ENCODE measurements at places on chromosomes 5 and 9.

DNA sequence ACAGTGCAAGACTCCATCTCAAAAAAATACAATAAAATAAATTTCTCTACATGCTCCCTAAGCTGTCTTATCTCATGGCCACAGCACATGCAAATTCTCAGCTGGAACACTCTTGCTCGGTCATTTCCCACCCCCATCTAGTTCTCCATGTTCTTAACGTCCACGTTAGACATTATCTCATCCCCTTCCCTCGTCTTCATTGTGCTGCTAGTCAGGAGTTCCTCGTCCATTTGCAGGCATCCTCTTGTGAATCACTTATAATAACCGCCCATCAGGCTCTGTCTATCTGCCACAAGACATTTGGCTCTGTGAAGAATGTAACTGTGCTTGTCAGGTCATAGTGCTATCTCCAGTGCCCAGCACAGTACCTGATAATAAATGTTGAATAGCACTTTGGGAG, 32.9 kb upstream of the GOLGA1 start:
- DNase-seq = no peak

DNA sequence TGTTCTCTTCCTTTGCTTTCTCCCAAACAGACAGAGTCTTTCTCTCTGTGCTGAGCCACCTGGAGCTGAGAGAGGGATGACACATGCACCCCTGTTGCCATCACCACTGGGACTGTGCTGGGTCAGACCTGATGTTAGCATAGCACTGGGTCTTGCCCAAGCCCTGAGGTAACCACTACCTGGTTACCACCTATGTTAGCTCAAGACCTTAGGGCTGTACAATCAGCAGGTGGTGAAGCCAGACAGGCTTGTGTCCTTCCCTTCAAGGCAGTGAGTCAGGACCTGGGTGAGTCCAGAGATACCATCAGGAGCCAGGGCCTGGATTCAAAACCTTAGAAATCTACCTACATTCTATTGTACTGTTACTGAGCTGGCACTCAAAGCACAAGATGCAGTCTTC, 32.1 kb downstream of the FST start:
- DNase-seq = no peak

GRCh38 chr9:81207651-81208050, 481.7 kb downstream of the TLE1 start:
- DNase-seq = no peak

DNA sequence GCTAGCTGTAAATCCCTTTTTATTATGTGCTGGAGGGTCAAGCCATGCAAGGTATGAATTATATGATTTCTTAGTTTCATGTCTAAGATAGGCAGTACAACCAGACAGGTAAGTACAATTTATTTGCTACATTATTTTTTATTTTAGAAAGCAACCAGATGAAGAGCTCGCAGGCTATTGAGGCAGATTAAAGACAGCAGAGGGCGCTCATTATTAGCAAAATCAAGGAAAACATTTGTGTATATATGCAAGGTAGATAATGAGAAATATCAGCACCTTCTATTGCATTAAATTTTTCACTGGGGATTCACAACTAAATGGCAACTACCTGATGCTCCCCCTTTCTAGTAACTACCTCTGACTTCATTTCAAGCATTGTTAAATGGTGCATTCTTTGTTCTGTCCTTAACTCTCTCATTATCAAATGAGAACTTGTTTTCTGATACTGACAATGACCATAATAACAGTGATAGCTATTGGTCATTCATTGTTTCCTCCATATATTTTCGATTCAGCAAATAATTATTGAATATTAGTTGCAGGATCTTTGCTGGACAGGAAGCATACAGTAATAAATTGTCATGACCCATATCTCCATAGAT, 8.6 kb downstream of the SCGB3A2 start:
- DNase-seq = no peak

DNA sequence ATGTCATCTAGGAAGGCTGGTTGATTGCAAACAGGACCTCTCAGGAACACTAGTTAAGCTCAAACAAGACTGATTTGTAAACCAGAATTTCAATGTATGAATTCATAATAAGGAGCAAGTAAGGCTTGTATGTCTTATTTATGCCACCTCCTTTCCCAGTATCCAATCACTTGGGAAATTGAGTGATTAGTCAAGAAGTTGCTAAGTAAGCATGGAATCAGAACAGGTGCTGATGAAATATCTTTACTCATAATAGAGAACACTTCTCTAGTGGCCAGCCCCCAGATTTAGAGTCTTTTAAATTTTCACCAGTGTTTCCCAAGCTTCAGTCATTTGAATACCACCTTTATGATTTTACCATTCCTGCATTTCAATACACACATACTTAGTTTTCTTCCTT, 5.3 kb upstream of the DDX4 start:
- DNase-seq = no peak

GRCh38 chr5:96218653-96219052, 214.4 kb downstream of the PCSK1 start:
- DNase-seq = no peak

DNA sequence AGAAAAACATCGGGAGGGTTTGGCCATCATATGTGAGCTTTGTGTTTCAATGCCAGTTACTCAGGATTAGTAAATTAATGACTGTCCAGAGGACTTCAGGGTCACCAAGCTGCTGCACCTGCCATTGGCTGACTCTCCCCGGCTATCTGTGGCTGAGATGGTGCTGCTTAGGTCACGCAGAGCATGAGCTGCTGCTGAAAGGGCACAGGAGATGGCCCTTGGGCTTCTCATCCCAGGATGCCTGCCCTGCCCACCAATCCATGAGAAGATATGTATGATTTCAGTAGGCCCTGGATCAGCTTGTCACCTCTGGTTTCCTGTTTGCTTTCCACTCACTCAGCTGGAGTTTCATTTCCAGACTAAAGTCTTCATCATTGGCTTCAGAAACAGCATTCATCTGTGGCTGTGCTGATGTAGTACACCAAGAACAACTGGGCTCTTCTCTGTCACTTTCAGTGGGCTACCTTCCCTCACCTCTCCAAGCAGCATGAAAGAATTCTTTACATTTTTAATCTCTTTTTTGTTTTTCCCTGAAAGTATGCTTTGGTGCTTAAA, 2.4 kb upstream of the CATSPER3 start:
- no peak for DNase-seq

DNA sequence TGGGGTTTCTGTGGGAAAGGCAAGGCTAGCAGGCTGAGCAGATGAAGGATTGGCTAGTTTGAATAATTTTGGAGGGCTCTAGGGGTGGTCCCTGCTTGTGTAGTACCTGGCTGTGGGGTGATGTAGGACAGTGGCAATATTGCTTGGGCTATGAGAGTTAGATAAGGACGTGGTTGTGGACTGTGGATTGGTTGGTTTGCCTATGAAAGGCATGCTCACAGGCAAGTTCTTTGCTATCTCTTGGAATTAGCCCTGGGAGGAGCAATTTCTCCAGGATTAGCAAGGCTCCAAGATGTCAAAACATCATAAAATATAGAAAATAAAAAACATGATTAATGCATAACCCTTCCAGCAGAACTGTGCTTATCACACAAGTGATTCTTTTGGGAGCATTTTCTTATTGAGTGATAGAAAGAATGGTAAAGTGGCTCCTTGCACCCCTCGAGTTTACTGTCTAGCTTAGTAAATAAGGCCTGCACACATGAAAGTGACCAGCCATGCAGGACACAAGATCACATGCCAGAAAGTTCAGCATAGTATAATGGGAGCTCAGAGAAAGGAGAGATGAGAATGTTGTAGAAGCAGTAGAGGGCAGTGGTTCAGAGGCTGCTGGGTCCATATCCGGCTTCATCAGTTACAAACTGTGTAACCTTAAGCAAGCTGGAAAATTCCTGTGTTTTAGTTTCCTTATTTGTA, 13.8 kb downstream of the AOPEP start:
- DNase-seq = no peak

GRCh38 chr9:128106181-128106939, 21.2 kb downstream of the PTGES2 start:
- DNase-seq = no peak
